ENCODE measurements at places on chromosomes 3 and 15.

GRCh38 chr3:196121066-196121465 is 39.2 kb upstream of the TFRC start:
- DNase-seq, result no peak

- DNase-seq, result no peak
These were observed 757 bp downstream of the VWA5B2 start for GRCh38 chr3:184230081-184230602.

DNA sequence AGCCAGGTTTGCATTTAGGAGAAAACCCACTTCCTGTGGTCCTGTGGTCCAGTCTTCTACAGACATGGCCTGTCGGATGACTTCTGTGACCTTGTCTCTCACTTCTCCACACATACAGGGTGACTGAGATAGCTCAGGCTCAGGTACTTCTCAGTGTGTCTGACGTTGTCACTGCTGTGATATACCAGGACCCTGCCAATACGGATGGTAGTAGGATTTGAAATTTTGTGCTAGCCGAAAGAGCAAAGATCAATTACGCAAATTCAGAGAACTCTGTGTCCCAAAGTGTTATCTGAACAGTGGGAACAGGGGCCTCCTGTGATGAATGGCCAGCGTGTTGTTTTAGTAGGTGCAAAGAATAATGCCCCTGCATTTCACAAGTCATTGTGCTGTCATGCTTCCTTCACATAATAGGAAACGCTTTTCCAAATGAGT is 128.9 kb downstream of the MCTP2 start:
- no peak for DNase-seq

DNA sequence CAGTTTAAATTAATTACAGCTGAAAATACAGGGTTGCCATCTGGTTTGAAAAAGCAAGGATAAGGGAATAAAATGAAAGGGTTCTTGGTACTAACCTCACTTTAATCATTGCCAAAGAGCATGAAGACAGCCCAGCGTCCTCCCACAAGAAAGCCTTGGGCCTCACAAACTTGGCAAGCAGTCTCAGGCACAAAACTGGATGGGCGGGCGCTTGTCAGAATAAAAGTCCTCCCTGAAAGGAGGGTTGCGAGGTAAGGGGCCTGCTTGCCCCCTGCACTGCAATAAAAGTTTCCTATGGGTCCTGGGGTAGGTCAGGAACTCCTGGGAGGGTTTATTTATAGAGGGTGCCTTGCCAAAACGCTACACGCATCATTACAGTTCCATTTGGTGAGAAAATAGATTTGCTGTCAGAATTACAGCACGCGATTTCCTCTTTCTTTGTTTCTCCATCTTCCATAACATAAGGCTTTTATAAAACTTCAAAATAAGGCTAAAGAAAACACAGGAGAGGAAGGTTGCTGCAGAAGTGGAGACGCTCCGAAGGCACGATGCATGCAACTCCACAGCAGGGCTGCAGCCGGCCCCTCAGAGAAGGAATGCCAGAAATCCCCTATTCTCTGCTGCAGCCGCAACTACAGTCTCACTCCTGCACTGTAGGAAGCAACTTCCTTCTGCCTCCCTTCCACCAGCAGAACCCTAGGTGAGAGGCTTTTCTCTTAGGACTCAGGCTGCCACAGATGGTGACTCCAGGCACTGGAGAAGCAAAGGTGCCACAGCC is 61.3 kb downstream of the VGLL4 start:
- no peak for DNase-seq

GRCh38 chr3:72242326-72242725 is 457.4 kb upstream of the PROK2 start:
- DNase-seq, result no peak

GRCh38 chr3:171458071-171458863 is 1.9 kb downstream of the TNIK start:
- no peak for DNase-seq

- DNase-seq, result no peak
These were observed 49.1 kb downstream of the NR1I2 start for GRCh38 chr3:119831022-119831421.

- no peak for DNase-seq
These were observed 90.7 kb downstream of the KLHL25 start for GRCh38 chr15:85704066-85704465.

GRCh38 chr3:194957743-194958240 is 272.1 kb downstream of the FAM43A start:
- no peak for DNase-seq

GRCh38 chr15:34582461-34583371 is 735 bp downstream of the GOLGA8B start:
- DNase-seq, result no peak

GRCh38 chr3:88641033-88641604 is 466.3 kb upstream of the EPHA3 start:
- DNase-seq, result no peak

DNA sequence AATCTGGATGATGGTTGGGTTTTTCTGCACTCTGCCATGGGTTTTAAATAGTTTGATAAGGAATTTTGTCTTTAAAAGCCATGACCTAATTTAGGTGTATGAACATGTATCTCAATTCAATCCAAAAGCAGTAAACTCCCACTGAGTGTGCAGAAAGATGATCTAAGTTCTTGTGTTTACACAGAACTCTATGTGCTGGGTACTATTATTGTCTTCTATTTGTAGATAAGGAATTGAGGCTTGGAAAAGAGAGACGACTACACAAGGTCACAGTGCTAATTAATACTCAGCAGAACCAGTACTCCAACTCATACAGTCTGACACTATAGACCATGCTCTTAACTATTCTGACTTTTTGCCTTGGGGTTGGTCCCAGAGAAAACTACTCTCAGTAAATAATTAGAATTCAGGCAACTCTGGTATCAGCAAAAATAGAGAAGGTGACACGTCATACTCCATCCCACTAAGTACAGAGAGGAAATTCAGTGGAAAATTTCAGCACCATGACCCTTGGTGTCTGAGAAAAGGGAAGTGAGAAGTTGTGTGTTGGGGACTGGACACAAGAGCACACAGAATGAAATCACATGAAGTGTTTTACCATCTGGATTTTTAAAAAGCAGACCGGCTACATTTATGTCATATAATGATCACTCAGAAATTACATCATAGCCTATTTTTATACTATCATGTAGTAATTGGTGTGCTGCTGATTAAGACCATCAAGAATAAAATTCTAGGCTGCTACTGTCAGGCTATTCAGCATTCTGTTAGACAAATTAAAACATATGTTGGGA is 18.3 kb upstream of the MYH15 start:
- DNase-seq, result no peak

- no peak for DNase-seq
These were observed 28.6 kb upstream of the ZSCAN2 start for GRCh38 chr15:84572231-84572630.

DNA sequence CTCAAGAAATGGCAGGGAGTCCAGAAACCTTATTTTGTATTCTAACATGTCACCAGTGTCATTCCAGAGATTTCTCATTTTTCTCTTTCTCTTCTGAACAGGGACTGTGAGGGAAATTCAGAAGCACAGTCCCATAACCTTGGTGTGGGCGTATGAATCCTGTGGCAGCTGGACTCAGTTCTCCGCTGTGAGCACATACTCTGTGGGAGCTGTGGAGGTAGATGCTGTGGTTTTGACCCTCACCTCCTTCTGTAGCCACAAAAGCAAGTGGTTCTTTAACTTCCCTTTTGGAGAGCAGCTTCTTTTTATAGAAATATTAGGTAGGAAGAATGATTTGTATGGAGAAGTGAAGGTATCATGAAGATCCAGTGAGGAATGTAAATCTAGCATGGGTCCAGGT is 13.4 kb downstream of the TMEM207 start:
- DNase-seq, result no peak

DNA sequence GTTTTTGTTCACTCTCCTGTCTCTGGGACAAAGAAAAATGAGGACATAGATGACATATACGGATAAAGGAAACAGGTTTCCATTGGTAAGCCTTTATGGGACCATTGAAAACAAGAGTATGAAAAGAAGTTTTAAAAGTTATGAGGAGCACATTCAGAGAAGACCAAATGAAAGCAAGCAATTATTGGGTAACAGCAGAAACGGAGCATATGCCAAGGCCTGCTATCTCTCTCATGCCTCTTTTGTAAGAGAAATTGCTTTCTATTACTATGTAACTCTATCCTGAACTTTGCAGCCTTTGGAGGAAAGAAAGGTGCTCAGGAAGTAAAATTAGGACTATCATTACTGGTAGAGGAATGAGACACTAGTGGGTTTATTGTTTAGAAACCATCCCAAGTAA is 14.9 kb upstream of the DPH6 start:
- no peak for DNase-seq

DNA sequence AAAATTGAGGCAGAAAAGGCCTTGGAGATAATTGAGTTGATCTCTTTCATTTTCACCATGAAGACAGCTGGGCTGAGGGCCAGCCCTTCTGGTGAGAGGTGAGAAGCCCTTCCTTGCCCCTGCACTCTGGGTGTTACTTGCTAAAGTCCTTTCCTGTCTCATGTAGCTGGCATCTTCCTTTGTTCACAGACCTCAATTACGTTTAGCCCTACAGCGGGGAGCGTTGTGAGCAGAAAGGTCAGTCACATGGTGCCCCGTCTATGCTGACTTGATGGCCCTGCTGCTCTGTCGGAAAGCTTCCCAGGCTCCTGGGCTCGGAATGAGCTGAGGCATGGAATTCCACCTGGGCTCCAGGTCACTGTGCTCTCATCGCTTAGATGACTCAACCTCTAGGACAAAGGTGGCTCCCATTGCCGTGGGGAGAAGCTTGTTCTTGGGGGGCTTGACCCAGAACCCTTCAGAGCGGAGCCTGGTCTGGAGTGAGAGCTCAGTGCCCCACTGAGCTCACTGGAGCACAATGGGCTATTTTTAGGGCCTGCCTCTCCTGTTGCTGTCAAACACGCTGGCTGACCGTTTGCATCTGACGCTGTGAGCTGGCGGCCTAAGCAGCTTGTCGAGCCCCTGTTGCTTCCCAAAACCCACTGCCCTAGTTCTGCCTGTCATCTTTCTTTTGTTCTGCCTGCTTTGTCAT is 47.0 kb downstream of the RPLP1 start:
- DNase-seq, result no peak

GRCh38 chr15:98519767-98520550 is 128.4 kb upstream of the IGF1R start:
- DNase-seq, result no peak

- DNase-seq, result no peak
These were observed 176.0 kb upstream of the CRBN start for GRCh38 chr3:3355442-3355841.

Measured in thoracic aorta (tissue), 2 donors.